ENCODE measurements at places on chromosomes 16 and 17.
A peak's percentile ranks its signal among the peaks of the same experiment; 100 is the strongest.

- DNase-seq, result no peak
Measured at GRCh38 chr16:61261315-61261714, 774.9 kb downstream of the CDH8 start.

GRCh38 chr17:56292010-56292409 is 138.7 kb downstream of the ANKFN1 start:
- DNase-seq, result peak; percentile 42

DNA sequence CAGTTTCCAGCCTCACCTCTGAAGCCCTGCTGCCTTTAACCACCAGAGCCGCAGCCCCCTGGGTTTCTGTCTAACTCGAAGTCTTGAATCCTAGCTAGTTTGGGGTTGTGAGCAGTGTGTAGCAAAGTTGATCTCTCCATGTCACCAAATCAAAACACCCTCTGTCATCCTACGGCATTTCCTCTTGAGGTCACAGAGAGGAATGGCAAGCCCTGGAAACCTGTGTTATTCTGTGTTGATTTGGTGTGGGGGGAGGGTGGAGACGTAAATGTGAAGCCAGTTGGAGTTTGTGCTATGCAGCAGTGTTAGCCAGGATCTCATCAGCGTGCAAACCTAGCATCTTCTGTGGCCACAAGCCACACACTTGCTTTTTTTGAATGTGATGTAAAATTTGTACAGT is 5.1 kb upstream of the LGALS9 start:
- no peak for DNase-seq

- no peak for DNase-seq
Measured at GRCh38 chr17:39462631-39463375, 1.5 kb downstream of the CDK12 start.

DNA sequence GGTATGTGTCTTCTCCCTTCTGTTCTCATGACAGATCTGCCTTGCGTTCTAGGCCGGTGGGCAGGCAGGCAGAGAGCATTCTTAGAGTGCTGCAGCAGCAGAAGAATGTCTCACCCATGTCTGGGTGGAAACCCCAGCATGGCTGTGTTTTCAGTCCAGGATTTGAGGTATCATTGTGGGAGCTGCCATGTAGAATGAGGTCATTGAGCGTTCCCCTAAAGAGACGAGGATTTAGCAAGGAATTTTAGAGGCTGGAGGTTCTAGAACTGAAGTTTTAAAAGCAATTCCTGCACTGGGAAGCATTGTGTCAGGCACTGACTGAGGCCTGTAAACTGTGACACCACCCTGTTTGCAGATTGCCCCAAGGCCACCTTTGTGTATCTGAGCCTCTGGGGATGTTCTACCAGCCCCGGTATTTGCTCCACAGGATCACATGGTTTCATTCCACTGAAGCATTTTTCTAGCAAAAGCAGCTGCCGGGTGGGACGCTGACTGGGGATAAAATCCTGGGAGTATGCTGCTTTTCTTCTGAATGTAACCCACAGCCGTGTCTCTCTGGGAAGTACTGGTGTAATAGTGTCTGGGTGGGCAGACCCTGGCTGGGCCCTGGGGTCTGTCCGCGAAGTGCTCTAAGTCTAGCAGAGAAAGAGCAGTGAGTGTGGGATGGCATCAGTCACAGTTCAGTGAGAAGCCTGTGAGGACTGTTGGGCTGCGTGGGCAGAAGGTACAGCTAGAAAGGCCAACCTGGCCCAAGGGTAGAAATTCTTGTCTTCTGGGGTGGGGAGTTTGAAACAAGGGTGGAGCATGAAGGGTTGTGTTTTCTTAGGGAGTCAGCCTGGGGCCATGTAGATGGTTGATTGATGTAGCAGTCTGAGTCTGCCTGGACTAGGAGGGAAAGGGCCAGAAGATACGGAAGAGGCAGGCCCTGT is 30.2 kb downstream of the PLCD3 start:
- DNase-seq, result peak; percentile 48

DNA sequence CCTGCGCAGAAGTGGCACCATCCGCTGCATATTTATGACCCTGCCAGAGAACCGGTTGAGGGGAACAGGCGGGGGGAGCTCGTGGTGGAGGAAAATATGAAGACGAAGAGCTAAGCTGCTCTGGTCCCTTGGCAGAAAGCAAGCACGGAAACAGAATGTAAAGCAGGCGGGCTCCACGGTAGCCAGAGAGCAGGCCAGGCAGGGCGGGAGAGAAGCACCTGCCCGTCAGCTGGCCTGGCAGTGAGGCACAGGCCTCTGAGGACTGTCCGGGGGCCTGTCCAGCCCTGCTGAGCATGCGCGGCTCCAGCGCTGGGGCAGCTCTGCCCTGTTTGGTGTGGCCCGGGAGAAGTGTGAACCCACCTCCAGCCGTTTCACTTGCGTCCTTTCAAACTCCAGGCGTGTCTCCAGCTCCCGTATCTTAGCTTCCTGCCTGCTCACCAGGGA is 46.7 kb downstream of the PIPOX start:
- no peak for DNase-seq

- DNase-seq, result no peak
Measured at GRCh38 chr16:85479972-85480726, 133.0 kb upstream of the GSE1 start.

GRCh38 chr16:12150600-12150999 is 174.1 kb downstream of the SNX29 start:
- DNase-seq, result no peak

- no peak for DNase-seq
Measured at GRCh38 chr16:50381679-50382440, 13.1 kb upstream of the BRD7 start.

DNA sequence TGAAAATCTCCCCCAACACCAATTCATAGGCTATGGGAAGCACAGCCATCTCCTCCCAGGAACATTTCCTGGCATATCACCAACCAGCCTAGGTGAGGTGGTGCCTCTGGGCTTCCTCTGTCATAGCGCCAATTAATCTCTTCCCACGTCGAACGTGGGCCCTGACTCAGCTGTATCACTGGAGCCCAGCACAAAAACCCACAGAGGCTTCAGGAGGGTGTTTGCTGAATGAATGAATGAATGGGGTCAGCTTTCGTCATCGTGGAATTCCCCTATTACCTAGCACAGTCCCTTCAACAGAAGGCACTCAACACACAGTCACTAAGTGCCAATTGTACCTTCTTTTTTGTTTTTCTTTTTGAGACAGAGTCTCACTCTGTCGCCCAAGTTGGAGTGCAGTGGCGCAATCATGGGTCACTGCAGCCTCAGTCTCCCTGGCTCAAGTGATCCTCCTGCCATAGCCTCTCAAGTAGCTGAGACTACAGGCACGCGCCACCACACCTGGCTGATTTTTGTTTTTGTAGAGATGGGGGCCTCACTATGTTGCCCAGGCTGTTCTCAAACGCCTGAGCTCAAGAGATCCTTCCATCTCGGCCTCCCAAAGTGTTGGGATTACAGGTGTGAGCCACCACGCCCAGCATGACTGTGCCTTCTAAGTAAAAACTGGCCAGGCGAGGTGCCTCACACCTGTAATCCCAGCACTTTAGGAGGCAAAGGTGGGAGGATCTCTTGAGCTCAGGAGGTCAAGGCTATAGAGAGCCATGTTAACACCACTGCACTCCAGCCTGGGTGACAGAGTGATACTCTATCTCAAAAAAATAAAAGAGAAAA is 4.1 kb downstream of the ZNF688 start:
- DNase-seq, result peak; percentile 25

GRCh38 chr16:75042426-75043174 is 43.8 kb downstream of the ZNRF1 start:
- DNase-seq, result no peak

DNA sequence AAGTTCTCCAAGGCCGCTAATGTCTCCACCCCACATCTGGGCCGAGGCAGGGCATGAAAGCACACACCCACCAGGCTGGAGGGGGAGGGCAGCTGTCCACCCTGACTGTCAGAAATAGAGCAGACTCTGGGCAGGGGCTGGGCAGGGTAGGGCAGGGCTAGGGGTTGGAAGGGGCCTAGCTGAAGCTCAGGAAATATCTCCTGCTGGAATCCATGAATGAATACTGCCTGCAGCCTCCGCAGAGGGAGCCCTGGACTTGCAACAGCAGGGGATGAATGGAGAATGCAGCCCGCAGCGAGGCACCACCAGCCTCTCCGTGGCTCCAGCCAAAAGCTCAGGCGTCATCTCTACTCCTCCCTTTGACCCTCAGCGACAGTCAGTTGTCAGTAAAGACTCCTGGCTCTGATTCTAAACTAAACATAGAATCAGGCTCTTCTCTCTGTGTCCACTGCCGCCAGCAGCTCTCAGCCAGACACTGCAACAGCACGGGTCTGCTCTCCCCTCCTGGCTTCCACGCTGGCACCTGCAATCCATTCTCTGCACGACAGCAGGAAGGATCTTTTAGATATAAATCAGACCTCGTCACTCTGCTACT is 23.9 kb upstream of the NGFR start:
- no peak for DNase-seq

DNA sequence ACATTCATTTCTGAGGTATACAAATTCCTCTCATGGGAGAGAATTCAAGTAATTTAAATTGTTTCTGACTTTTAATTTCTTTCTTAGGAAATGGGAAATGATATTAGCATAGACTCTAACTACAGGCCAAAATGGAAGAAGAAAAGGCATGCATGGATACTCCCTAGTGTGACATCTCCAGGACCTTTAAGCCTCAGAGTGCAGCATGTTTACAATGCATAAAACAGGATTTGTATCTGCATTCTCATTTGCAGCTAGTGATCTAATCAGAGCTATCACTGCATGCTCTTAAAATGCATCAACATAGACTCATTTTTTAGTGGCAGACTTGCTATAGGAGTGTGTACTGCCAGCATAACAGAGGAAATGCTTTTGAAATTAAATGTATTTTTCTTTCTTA is 224.6 kb upstream of the GOT2 start:
- no peak for DNase-seq

GRCh38 chr17:38777641-38778250 is 21.6 kb downstream of the PIP4K2B start:
- no peak for DNase-seq

DNA sequence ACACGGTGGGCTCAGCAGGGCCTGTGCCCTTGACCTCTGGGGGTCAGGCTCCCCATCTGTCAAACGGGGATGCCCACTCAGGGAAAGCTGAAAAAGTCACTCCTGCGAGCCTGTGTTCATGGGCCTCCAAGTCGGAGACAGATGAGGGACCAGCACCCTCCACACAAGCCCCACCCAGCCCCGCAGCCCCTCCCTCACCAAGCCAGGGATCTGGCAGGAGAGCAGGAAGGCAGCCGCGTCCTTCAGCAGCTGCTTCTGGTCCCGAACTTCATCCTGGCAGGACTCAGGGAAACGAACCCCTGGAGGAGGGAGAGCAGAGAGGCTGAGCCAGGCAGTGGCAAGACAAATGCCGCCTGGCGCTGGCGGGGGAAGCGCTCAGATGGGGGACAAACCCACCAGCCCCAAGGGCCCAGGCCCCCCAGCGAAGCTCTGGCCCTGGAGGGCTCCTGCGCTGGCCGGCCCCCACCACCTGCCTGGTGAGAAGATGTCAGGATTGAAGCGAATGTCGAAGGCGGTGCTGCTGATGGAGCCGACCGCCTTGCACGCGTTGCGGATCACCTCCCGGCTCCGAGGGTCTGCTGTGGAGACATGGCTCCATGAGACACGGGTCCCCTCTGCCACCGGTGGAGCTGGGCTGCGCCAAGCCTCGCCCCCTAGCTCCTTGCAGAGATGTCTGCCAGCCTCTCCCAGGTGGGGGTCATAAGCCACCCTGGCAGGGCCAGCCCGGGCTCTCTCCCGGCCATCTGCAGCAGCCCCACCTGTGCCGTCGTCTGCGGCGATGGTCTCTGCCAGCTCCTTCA is 15.4 kb downstream of the CLUH start:
- DNase-seq, result no peak

- no peak for DNase-seq
Measured at GRCh38 chr17:48498164-48498850, 32.5 kb downstream of the HOXB1 start.

DNA sequence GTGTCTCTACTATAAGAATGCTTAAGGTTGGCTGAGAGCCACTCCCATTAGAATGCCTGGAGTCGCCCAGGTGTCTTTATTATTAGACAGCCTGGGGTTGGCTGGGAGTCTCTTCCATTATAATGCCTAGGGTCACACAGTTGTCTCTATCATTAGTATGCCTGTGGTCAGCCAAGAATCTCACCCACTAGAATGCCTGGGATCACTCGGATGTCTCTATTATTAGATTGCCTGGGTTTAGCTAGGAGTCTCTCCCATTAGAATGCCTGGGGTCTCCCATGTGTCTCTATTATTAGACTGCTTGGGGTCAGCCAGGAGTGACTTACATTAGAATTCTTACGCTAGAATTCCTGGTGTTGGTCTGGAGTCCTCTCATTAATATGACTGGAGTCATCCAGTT is 2255.3 kb downstream of the TP53TG3F start:
- DNase-seq, result no peak

All from RWPE1 (cell line).